ENCODE measurements at places on chromosomes 16 and 17. TPM values are rescaled to one million over a fixed set of nuclear protein-coding genes. Genes with fewer than 3 reads are reported as not detected.

DNA sequence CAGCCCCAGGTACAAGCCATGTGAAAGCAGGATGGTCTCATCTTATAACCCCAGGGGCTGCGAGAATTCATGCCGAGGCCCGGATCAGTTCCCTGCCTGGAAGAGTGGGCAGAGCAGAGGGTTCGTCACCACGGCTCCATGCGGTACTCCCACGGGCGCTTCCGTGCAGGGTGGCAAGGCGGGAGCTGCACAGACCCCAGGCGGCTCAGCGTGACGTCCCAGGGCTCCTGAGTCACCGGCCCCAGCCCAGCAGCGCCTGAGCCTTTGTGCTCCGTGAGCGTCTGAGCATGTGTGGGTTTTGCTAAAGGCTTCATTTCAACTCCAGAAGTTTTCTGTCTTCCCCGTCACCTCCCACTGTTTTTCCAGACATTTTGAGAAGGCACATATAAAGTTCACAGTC lies 71.2 kb upstream of the CHMP6 start:
- no peaks in the 10 kb centered on the region for H3K27me3 ChIP-seq
- no peak overlapping the region for H3K27ac ChIP-seq
- H3K4me3 ChIP-seq, result no peak overlapping the region
- no peaks in the 10 kb centered on the region for H3K4me1 ChIP-seq
- H3K36me3 ChIP-seq, result peaks cover 25% of the 10 kb centered on the region
- no peak for DNase-seq

GRCh38 chr16:85984231-85984880 lies 85.4 kb downstream of the IRF8 start:
- DNase-seq, result no peak

GRCh38 chr16:12455287-12455798 lies 348.3 kb downstream of the CPPED1 start:
- peaks cover 29% of the 10 kb centered on the region for H3K4me1 ChIP-seq
- H3K27ac ChIP-seq, result no peak overlapping the region
- H3K36me3 ChIP-seq, result peaks cover 4% of the 10 kb centered on the region
- H3K27me3 ChIP-seq, result no peaks in the 10 kb centered on the region
- DNase-seq, result peak; percentile 74

DNA sequence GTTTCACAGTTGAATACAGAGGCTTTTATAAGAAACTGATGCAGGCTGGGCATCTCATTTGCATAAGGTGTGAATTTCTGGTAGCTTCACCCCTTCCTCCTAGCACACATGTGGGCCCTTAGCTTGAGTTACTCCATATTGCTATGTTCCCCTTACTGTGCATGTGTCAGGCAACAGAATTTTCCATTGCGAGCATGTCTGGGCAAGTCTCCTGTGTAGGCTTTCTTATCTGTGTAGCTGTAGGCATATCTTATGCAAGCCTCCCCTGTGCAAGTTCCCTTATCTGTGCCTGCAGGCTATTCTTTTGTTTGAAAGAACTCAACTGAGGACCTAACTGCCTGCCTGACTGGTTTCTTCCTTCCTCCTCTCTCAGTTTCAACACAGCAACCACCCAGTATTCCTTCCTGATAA lies 597.4 kb upstream of the CDH5 start:
- no peak for DNase-seq
- no peak overlapping the region for H3K27ac ChIP-seq
- no peaks in the 10 kb centered on the region for H3K36me3 ChIP-seq
- H3K27me3 ChIP-seq, result peaks cover 4% of the 10 kb centered on the region

- no peaks in the 10 kb centered on the region for H3K27me3 ChIP-seq
- no peak for DNase-seq
- peaks cover 40% of the 10 kb centered on the region for H3K4me1 ChIP-seq
Measured at GRCh38 chr17:30117675-30118081, 1.1 kb downstream of the NSRP1 start.

Gene CDC27
- total RNA-seq, result 166 TPM

DNA sequence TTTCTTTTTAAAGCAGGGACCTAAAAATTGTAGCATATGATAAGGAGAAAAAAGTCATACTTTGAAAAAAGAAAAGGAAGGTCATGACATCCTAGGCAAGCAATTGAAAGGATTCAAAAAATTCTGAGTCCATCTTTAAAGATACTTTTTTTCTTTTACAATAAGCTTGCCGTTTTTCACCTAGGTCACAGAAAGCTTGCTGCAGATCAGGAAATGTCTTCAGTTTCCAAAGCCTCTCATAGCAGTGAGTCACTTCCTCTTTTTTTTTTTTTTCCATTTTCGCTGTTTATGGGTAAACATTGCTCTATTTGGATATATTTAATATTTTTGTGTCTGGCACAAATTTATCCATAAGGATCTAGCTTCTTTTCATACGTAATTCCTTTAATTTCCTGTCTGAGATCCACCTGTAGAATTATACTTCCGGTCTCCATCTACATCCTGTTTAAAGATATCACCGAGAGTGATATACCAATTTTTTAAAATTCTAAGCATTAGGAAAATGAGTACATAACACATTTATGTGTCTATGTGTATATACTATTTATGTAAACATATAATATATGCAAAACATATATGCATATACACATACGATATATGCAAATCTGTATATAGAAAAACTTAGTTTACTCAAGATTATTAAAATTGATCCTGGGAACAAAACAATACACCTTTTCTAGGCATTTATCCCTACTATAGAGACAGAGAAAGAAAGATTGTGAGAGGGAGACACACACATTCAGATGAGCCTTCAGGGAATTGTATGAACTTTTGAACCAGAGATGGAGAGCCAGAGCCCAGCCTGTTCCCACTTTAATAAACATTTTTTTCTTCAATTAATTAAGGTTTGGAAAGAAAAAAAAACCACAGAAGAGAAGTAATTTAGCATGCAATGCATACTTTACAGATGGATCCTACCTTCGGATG lies 134.4 kb downstream of the SKAP1 start:
- H3K4me3 ChIP-seq, result peak overlapping the region; percentile 73
- no peaks in the 10 kb centered on the region for H3K27me3 ChIP-seq
- H3K4me1 ChIP-seq, result peaks cover 67% of the 10 kb centered on the region
- H3K27ac ChIP-seq, result peak overlapping the region; percentile 93
- no peak for DNase-seq

DNA sequence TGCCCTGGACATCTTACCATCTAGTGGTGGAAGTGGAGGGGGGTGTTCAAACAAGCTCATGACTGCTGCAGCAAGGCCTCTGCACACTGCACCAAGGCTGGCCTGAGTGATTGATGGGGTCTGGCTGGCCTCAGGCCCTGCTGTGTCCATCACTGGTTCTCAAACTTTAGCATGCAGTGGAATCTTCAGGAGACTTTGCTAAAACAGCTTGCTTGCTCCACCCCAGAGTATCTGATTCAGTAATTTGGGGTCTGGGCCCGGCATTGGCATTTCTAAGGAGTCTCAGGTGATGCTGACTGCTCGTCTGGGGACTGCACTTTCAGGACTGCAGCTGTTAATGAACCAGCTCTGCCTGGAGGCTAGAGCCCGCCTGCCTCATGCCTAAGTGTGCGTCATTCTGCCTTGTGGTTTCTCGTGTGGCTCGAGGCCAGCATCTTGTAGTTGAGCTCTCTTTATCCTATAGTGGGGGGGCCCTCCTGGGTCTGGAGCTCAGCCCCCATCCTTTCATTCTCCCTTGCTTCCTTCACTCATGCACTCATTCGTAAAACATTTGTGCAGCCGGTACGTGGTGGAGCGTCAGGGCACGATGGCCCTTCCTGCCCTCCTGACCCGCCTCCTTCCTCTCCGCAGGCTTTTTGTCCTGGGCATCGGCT lies 4.1 kb downstream of the MGAT5B start:
- no peak overlapping the region for H3K27ac ChIP-seq
- peak; percentile 46 for DNase-seq
- no peak overlapping the region for H3K4me3 ChIP-seq
- peaks cover 11% of the 10 kb centered on the region for H3K4me1 ChIP-seq
- peaks cover 2% of the 10 kb centered on the region for H3K36me3 ChIP-seq
- H3K27me3 ChIP-seq, result peaks cover 15% of the 10 kb centered on the region

DNA sequence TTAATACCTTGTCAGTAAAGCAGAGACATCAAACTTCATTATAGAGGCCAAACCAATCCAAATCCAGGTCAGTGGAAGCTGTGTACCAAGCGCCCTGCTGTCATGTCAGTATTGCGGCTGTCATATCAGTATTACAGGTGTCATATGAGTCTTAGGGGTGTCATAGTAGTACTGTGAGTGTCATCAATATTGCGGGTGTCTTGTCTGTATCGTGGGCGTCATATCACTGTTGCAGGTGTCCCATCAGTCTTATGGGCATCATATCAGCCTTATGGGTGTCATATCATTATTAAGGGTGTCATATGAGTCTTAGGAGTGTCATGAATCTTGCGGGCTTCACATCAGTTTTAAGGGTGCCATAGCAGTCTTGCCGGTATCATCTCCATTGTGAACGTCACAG lies 6.0 kb upstream of the PRDM7 start:
- H3K4me1 ChIP-seq, result peaks cover 24% of the 10 kb centered on the region
- peak; percentile 39 for DNase-seq
- no peaks in the 10 kb centered on the region for H3K36me3 ChIP-seq
- H3K4me3 ChIP-seq, result peak overlapping the region; percentile 83
- H3K27ac ChIP-seq, result peak overlapping the region; percentile 93

DNA sequence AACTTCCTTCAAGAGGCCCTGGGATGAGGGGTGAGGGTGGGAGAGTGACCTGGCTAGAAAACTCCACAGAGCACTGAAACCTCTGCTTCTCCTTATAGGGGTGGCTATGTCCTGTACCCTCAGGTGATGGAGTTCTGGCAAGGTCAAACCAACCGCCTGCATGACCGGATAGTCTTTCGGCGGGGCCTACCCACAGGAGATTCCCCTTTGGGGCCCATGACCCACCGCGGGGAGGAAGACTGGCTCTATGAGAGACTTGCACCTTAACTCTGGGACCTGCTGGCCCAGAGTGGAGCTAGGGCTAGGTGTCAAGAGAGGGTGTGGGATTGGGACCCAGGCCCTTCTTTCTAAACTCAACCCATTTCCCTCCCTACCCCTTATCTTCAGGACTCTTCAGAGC lies 5.1 kb downstream of the PNPO start:
- no peaks in the 10 kb centered on the region for H3K27me3 ChIP-seq
- no peak overlapping the region for H3K4me3 ChIP-seq
- H3K27ac ChIP-seq, result no peak overlapping the region
- H3K4me1 ChIP-seq, result peaks cover 62% of the 10 kb centered on the region

DNA sequence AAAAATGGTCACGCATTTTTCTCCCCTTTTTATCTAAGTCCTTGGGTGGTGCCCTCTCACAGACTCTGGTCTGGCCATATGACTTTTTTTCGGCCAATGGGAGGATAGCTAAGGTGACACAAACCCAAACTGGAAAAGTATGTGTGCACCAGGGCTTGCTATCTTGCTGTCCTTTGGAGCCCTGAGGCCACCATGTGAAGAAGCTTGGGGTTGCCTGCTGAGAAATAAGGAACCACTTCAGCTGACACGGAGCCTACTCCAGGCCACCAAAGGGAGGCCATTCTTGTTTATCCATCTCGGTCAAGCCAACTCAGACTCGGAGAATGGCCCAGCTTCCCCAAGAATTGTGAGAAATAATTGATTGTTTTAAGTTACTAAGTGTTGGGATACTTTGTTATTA lies 111.4 kb upstream of the ZFHX3 start:
- H3K27ac ChIP-seq, result no peak overlapping the region
- no peak overlapping the region for H3K4me3 ChIP-seq
- no peak for DNase-seq
- H3K27me3 ChIP-seq, result peaks cover 3% of the 10 kb centered on the region
- no peaks in the 10 kb centered on the region for H3K36me3 ChIP-seq

GRCh38 chr16:54508351-54508750 lies 221.8 kb upstream of the IRX3 start:
- H3K36me3 ChIP-seq, result no peaks in the 10 kb centered on the region
- peaks cover 14% of the 10 kb centered on the region for H3K27me3 ChIP-seq
- no peak overlapping the region for H3K4me3 ChIP-seq
- no peaks in the 10 kb centered on the region for H3K4me1 ChIP-seq
- no peak for DNase-seq
- no peak overlapping the region for H3K27ac ChIP-seq

- peak; percentile 50 for DNase-seq
- H3K36me3 ChIP-seq, result no peaks in the 10 kb centered on the region
- peaks cover 12% of the 10 kb centered on the region for H3K27me3 ChIP-seq
- H3K4me1 ChIP-seq, result peaks cover 81% of the 10 kb centered on the region
Measured at GRCh38 chr16:79283578-79283977, 317.0 kb downstream of the MAF start.

- peaks cover 4% of the 10 kb centered on the region for H3K4me1 ChIP-seq
- DNase-seq, result peak; percentile 49
Measured at GRCh38 chr17:8629371-8630226, 926 bp downstream of the MYH10 start.

Gene MAPK7
- total RNA-seq, result 19.0 TPM

- DNase-seq, result no peak
- no peak overlapping the region for H3K4me3 ChIP-seq
- no peaks in the 10 kb centered on the region for H3K27me3 ChIP-seq
- no peaks in the 10 kb centered on the region for H3K4me1 ChIP-seq
- H3K36me3 ChIP-seq, result no peaks in the 10 kb centered on the region
Measured at GRCh38 chr16:82583422-82583821, 43.3 kb upstream of the CDH13 start.
